ENCODE measurements at places on chromosomes 2 and 18.

GRCh38 chr2:68839260-68839833, 31.9 kb downstream of the BMP10 start:
- DNase-seq, result no peak

DNA sequence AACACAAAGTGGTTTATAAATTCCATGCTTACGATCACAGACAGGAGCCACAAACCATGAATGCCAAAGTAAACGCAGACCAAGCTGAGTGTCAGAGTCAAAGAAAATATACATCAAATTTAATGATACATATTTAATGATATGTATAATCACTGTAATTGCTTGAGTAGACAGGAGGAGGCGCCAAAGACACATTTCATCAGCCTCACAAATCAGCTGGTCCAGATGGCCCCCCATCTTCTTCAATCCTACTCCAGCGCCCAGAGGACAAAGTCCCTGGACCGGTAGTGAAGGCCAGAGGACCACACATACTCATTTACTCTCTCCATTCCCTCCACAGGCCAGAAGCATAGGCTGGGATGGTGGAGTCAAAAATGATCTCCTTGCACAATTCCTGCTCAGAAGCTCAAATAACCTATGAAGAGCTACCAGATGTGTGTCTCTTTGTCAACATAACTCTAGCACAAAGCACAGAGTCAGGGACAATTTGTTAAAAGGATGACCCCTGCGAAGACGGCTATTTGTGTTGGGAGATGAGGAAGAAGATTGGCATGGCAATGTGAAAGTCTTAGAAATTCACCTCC, 149.3 kb upstream of the PGAP1 start:
- DNase-seq, result no peak

- DNase-seq, result no peak
These were observed 157.3 kb downstream of the CTNNA2 start for GRCh38 chr2:79670198-79670597.

- no peak for DNase-seq
These were observed 50.8 kb downstream of the EPG5 start for GRCh38 chr18:45916302-45916701.

- no peak for DNase-seq
These were observed 319.6 kb downstream of the PIK3C3 start for GRCh38 chr18:42274488-42275137.

- no peak for DNase-seq
These were observed 31.1 kb upstream of the TRAPPC8 start for GRCh38 chr18:31973929-31974546.

DNA sequence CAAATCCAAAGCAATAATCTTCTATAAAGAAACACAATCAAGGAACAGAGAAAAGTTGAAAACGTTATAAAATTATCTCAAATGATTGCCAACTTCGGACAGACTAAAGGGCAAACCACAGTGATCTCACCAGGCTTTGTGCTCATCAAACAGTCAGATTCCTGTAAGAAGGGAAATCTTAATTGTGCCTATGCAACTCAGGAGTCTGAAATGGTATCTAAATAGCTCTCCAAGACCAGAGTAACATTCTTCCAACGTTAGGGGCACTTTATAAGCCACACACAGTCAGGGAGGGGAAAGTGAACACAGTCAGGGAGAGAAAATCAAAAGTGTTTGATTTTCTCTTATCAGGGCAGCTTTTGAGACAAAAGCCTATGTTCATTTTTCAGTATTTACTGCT, 29.4 kb downstream of the PLEKHM3 start:
- no peak for DNase-seq

GRCh38 chr2:32452338-32453064, 95.7 kb downstream of the BIRC6 start:
- peak; percentile 19 for DNase-seq

- no peak for DNase-seq
These were observed 1.4 kb downstream of the OLA1 start for GRCh38 chr2:174246944-174247381.

GRCh38 chr18:34595690-34596089, 114.4 kb upstream of the DTNA start:
- DNase-seq, result no peak

GRCh38 chr18:11937874-11938478, 29.9 kb upstream of the MPPE1 start:
- peak; percentile 82 for DNase-seq

DNA sequence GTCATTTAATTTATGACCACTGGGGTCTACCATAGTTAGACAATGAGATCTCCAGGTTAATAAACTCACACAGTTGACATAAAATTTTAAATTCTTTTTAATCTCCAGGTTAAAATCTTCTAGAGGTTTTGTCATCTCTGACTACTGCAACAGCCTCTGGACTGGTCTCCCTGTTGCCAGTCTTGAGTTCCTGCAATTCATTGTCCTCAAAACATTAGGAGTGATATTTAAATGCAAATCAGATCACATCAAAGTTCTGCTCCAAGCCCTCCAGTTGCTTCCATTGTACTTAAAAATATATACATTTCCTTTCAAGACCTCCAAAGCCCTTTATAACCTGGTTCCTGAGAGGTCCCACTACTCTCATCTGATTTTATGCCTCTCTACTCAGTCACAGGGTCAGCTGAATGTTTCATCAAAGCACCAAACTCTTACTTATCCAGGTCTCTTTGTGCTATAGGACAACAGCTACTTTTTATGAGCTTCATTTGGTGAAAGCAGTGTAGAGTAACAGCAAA, 18.6 kb upstream of the LINC00305 start:
- DNase-seq, result no peak

GRCh38 chr18:35508030-35508429, 10.3 kb upstream of the INO80C start:
- no peak for DNase-seq

DNA sequence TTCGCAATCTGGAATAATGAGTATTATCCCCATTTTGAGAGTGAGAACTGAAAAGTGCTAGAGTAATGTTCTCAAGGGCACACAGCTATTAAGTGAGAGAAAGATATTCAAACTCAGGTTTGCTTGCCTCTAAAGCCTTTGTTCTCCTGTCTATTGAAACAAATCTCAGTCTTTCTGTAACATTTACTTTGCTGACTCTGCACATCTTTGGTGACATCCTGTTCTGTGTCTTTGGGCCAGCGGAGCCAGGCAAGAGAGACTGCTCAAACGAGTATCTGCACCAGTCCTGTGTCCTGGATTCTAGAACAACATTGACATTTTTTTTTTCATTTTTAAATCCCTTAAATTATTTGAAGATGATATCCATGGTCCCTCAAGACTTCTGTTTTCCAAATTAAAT, 1539.2 kb upstream of the PIK3C3 start:
- DNase-seq, result no peak

All from GM20000 (cell line).